ENCODE measurements at places on chromosomes 11 and 22. TPM values are rescaled to one million over a fixed set of nuclear protein-coding genes. Genes with fewer than 3 reads are reported as not detected.

OLFML1 gene
- not detected for total RNA-seq

BAD gene
- 12.8 TPM for total RNA-seq

SYT8 gene
- not detected for total RNA-seq

ABCC8 gene
- not detected for total RNA-seq
